T-helper 2 cell treated with Interferon-gamma antibody and Interleukin-4, amounts not matched to agents 5 μg/mL and 100 μg/mL, for 36 hours (primary cell): ENCODE measurements at places on chromosomes 12 and 14.

DNA sequence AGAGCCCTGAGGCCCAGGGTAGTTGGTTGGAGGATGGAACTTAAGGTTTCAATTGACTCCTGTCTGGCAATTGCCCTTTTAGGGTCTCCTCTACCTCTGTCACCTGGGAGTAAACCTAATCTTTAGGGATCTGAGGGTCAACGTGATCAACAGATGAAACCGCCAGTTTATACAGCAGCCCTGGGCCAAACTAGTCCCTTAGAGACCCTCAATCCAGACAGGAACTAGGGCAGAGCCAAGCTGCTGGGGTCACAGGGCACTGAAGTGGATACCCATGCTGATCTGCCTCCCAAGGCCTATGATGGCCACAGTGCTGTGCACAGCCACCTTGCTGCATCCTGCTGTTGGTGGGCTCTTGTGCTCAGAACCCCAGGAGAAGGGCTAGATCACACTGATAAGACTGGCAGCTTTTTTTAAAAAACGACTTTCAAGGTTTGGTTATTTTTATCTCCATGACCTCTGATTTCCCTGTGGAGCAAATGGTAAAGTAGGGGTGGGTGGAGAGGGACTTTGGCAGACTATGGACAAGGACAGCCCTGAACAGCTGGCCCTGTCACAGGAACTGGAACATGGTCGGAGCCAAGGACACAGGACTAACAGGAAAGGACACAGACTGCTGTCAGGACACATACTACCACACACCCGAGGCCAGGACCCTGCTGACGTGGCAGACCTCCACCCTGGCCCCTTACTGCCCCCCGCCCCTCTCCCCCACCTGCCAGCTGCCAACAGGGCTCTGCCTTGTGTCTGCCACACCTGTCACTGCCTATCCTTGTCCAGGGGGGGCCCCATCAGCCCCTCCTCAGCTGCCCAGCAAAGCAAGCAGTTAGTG, 474 bp downstream of the FITM1 start:
- no peak for DNase-seq

- no peak for DNase-seq
Observed at GRCh38 chr12:15996254-15996653, 85.1 kb downstream of the DERA start.

- no peak for DNase-seq
Observed at GRCh38 chr14:99182548-99183250, 89.3 kb downstream of the BCL11B start.

GRCh38 chr14:82537831-82538230, 1004.2 kb upstream of the SEL1L start:
- no peak for DNase-seq

DNA sequence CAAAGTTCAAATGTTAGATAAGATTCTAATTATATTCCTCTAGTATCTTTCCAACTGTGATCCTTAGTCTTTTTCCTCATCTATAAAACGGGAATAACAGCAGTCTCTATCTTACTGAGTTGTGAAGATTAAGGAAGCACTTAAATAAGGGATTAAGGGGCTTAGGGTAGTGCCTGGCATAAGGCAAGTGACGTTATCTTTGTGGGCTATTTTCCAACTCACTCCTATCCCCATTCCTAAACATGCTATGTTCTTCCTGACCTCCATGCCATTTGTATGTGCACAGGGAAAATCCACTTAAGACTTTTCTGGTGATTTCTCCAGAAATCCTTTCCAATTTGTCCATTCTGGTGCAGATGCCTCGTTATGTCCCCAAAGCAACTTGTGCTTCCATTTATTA, 33.3 kb downstream of the SUPT16H start:
- no peak for DNase-seq

DNA sequence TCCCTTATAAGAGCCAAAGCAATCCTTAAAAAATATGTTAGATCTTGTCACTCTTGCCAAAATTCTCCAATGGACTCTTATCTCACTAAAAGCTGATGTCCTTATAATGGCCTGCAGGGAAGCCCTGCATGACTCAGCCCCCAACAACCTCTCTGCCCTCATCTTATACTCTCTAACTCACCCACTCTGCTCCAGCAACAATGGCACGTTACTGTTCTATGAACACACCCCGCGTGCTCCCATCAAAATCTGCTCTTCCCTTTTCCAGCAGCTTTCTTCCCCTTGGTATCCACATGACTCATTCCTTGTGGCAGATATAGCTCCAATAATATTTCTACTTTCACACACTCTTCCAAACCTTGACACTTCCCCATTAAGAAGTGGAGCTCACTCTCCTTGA, 108.1 kb downstream of the DENND5B start:
- no peak for DNase-seq

DNA sequence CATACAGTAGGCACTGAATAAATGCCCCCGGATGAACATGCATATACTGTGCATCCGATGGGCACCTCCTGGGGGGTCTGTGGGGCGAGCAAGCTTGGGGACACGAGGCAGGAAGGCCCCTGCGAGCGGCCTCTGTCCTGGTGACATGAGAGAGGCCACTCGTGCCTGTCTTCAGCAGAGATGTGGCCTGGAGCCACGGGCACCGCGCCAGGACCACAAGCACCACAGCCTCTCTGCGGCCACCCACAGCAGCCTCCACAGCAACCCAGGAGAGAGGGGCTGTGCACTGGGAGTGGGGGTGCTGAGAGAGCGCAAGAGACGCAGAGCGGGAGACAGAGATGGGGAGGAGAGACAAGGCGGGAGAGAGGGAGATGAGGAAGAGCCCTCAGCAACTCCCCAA, 118.5 kb downstream of the RFLNA start:
- DNase-seq, result no peak

DNA sequence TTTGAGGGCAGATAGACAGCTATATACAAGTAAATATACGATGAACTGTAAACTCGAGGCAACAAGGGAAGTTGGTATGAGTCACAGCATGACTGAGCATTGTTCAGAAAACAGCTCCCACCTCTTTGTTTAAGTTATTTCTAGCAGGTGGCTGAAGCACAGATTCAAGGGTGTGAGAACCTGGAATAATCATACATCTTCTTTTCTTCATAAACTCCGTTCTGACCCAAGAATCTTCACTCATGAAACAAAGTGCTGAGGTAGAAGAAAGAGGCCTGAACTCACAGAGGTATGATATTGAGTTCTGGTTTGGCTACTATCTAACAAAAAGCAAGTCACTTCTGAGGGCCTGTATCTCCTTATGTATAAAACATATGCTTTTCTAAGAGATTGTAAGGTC, 364.1 kb upstream of the KITLG start:
- DNase-seq, result no peak

GRCh38 chr12:12032851-12033797, 37.6 kb upstream of the BCL2L14 start:
- DNase-seq, result peak; percentile 51

GRCh38 chr14:101024686-101025085, 121.2 kb upstream of the RTL1 start:
- DNase-seq, result no peak

DNA sequence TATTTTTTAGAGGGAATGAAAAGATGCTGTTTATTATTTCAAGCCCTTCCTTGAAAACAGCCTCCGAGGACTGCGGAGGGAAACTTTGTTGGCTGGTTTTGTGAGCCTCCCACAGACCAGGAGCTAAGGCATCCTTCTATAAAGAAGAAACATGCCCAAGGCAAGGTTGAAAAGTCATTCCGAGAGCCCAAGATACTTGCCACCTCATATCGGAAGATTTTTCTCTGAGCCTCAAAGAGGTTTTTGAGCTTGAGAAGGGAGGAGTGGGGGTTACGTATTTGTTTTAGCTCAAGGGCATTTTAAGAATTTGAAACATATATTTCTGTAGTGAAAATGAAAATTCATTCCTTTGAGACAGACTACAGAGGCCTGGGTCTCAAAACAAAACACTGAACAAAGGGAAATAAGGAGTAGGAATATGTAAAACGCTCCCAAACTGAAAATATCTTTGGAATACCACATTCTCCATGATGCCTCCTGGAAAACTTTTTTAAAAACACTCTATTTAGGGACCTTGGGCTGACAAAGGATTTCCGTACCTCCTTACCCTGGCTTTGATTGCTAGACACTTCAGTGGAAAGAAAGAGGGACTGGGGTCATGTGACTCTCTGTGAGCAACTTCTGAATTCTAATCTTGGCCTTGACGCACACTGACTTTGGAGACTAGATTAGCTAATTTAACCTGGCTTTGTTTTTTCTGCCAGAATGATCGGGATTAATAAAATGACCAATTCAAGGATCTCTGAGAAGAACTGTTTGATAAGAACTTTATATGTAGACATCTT, 180.9 kb downstream of the SRGAP1 start:
- no peak for DNase-seq

GRCh38 chr12:29552324-29552927, 54.9 kb upstream of the OVCH1 start:
- DNase-seq, result peak; percentile 23

DNA sequence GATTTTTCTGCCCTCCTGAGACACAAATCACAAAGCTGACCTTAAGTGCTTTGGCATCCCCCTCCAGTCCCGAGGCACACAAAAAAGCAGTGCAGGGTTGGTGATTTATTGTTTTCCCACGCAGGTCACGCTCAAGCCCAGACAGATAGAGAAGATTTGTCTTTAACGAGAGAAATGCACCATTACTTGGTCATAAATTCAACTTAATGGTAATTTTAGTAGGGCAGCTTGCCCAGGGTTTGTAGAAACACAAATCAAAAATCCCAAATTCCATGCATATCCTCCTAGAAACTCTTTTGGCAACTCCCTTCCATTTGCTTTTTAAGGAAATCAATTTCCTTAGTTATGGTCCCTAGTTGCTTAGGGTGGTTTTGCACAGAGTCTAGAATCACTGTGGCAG, 132.6 kb downstream of the IGF1 start:
- DNase-seq, result no peak

DNA sequence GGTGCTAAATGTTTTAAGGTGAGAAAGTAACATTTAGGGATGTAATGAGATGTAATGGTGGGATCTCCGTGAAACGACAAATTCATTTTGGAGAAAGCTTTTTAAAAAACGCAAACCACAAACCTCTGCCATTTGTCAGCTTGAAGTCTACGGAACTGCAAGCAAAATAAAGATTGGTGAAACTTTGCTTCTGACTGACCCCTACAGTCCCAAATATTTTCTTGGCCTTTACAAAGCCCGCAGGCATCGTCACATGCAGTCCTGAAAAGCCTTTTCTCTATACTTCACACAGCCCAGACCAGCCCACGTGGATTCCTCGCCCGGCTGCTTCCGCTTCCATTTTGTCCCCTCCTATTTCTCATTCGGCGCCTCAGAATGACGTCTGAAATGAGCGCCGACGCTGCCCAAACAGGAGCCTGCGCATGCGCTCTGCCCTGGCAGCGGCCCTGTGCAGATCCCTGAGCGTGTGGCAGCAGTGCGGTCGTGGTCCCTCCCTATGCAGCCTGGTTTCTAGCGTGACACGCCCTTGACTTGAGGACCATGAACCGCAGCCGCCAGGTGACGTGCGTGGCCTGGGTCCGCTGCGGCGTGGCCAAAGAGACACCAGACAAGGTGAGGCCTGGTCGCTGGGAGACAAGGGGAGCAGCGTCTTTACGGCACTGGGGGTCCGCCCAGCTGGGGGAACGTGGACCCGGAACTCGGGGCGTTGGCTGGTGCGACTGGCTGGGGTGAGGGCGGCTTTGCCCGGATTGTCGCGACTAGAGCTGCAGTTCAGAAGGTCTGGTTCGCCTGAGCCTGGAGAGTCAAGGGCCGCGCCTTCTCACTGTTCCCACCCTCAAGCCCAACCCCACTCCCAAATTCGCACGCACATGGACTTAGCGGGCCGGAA, at the start of gene PWP1:
Gene PWP1 (plus strand): TSS at position 440 of the 889 bp plus-strand sequence. CDS start 101 bp downstream, at position 541.
- peak; percentile 96 for DNase-seq
